ENCODE measurements at places on chromosomes 7 and 10.

DNA sequence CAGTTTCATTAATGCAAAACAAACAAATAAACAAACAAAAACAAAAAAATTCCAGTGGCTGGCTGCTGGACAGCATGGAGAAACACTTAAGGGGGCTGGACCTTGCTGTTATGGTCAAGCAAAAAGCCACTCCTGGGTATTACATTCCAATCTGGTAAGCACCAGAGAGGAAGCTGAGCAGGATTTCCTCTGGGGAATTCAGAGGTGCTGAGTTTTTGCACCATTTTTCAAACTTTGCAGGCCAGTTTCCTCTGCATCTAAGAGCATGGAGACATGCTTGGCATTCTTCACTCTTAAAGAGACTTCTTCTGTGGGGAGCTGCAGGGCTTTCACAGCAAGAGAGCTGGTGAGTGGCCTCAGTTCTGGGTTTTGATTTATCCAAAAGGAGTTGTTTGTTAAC, 84.5 kb downstream of the FZD1 start:
- no peak for DNase-seq

GRCh38 chr7:128923411-128923800, 12.9 kb upstream of the KCP start:
- DNase-seq, result no peak

- no peak for DNase-seq
Measured at GRCh38 chr10:78798976-78799730, 269.6 kb upstream of the ZMIZ1 start.

- DNase-seq, result peak; percentile 67
Measured at GRCh38 chr7:121329191-121330052, 622 bp downstream of the WNT16 start.
